NCI-H2081 (cell line): ENCODE measurements at places on chromosomes 5 and 9.

DNA sequence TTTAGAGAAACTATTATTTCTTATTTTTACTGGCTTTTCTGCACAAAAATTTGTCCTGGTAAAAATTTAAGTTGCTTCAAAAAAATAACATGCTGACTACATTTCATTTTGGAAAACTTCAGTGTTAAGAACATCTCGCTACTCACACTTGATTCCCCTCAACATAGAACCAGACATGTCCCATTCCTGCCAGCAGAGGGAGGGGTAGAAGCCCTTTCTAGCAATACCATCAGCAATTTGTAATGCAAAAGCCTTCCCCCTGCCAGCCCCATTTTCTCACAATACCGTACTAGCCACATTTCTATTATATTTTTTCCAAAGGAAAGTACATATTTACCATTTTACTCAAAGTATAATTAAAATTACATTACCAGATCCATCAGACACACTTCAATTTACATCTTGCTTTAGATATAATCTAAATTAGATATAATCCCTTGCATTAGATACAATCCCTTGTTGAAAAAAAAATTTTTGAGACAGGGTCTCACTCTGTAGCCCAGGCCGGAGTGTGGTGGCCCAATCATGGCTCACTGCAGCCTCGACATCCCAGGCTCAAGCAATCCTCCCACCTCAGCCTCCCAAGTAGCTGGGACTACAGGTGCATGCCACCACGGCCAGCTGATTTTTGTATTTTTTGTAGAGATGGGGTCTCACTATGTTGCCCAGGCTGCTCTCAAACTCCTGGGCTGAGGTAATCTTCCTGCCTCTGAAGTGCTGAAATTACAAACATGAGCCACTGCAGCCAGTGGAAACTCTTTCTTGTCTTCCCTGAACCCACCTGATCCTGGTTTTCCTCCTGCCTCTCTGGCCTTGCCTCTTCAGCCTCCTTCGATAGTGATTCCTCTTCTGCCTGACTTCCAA is 39.6 kb upstream of the IDNK start:
- DNase-seq: peak; percentile 15

GRCh38 chr9:72687331-72687730 is 165.9 kb downstream of the TMC1 start:
- DNase-seq: no peak

GRCh38 chr5:3041001-3041400 is 289.5 kb upstream of the IRX2 start:
- no peak for DNase-seq

DNA sequence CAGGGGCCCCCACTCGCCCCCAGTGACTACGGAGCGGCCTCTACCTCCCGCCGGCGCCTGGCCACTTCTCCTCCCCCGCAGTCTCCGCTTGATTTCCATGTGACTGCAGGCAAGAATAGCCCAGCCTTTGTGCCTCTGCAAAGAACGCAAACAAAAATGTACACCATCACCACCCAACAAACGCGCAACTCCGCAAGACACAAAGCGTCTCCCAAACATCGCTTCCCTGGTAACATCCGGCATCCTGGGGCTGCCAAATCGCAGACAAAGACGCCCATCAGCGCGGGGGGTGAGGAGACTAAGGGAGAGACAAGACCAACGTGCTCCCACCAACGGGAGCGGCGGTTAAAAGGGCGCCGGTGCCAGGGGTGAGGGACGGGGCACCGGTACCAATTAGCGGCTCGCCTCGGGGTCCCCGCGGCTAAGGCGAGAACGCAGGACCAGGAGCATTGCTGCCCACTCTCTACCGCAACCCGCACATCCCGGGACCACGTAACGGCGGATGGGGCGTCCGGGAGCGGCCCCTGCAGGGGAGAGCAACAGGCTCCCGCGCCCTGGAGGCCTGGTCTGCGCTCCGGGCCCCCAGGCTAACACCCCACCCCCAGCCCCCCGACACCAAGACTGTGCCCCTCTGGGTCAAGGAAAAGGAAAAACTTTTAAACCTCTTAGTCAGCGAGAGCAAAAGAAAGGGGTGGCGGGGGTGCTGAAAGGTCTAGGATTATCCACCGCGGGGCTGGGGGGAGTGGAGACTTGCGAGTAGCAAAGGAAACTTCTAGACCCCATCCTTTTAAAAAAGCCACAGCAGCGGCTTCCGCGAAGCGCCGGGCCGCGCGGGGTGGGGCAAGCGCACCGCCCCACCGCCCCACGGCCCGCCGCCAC is 885 bp downstream of the MPDZ start:
- DNase-seq: peak; percentile 86

DNA sequence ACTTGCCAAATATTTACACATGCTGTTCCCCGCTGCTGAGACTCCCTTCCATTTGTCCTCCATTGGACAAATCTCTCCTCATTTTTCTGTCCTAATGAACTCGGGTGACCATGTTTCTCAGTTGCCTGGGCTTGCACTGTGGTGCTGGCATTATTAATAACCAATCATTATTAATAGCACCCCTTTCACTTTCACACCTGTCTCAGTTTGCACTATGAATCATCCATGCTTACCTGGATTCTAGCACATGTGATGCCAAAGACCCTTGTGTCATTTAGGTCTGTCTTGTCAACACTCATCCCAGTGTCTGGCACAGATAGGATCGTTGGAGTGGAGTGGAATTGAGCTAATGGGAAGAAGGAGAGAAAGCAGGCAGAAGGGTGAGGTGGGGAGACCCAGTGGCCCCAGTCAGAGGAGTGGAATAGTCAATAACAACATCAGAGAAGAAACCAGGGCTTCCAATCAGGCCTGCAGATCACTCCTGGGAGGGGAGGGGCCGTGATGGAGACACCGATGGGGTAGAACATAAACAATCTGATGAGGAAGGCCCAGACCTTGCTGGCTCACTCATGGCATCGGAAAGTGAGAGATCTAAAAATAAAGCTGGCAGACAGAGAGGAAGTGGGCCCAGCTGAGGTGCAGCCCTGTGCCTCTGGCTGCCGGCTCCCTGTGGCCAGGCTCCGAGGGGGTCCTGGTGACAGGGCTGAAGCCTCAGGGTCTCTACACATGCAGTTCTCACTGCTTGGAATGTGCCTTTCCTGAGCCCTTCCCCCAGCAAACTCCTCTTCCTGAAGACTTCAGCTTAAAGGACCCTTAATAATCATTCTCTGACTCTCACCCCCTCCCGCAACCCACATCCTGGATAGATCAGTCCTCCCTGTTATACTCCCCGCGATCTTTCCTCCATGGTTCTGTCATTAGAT is 33.5 kb upstream of the CRB2 start:
- DNase-seq: no peak

GRCh38 chr9:96177005-96177718 is 124.8 kb downstream of the HSD17B3 start:
- no peak for DNase-seq

DNA sequence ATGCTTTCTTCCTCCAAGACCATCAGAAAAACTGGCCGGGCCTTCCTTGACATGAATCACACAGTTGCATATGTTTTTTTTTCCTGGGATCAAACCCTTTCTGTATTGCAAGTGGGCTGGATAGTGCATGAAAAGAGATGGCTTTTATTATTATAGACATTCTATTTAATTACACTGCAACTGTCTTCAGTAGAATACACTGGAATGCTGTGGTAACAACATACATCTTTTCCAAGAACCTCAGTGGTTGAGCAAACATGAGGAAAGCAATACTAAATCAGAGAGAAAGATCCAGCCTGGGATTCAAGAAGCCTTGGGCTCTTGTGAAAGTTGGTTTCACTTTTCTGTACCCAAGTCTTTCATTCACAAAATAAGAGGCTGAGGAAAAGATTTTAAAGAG is 193.0 kb downstream of the DMAC1 start:
- no peak for DNase-seq

- no peak for DNase-seq
Measured at GRCh38 chr9:98995059-98995671, 51.5 kb downstream of the COL15A1 start.

DNA sequence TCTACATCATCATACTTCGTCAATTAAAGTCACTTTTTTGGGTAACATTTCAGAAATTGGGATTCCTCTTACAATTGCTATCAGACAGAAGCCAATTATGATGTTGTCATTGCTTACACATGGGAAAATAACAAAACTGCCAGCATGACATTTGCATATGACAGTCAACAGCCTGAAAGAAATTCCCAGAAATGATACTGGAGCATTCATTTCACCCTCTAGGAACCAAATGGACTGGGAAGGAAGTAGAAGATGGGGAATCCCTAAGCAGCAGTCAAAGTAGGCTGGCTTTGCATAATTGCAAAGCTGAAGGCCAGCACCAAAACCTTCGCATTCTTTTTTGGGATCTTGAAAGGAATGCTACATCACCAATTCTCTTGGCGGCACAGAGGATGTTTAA is 10.7 kb downstream of the HMGCS1 start:
- no peak for DNase-seq

GRCh38 chr5:137236849-137237507 is 262.1 kb downstream of the SPOCK1 start:
- no peak for DNase-seq

GRCh38 chr9:127683723-127684122 is 23.1 kb upstream of the CFAP157 start:
- DNase-seq: no peak

DNA sequence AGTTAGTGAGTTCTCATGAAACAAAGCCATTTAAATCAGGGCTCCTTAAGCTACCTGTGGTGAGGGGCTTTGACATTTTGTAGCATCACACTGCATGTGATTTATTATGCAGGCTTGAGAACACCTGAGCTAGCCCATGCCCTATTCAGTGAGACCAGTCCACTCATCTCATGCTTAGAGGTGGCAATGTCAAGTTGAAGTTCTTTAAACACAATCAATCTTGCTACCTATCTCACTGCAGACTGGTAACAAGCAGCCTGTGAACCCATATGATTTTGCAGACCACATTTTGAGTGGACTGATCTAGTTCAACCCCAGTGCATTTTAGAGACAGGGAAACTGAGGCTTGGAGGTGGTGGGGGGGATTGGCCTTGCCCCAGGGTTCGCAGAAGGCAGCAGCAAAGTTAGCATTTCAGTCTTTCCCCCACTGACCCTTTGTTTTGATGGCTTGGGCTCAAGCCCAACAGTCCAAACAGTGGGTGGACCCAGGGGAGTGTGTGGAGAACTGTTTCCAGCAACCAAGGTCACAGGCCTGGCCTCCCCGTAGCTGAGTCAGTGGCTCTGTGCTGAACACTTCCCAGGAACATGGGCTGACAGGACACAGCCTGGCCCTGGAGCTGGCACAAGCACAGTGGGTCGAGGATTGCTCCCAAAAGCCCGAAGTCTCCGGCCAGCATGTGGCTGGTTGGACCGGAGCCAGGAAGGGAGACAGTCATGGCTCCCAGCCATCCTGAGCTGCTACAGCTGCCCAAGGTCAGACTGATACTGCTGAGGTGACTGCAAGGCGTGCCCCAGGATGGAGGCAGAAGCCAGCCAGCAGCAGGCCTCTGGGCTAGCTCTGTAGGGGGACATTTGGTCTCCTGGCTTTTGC is 95.3 kb downstream of the RGS3 start:
- DNase-seq: no peak

DNA sequence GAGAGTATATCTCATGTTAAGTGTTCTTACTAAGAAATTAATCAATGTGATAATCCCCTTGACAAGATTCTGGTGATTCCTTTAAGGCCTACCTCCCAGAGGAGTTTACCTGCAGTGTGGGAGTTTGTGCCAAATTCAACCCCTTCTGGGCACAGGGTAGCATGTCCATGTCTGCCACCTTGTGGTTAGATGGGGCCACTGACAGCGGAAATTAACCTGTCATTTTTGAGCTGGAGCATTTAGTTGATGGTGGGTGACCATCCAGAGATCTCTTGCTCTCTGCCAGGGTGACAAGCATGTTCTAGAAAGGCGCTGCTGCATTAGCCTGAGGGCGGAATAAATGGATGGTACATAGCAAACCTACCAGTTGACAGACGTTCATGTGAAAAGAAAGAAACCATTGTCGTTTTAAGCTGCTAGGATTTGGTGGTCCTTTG is 132.2 kb downstream of the FBXO4 start:
- peak; percentile 56 for DNase-seq

- DNase-seq: no peak
Measured at GRCh38 chr5:76813982-76814562, 4.8 kb upstream of the F2RL1 start.

DNA sequence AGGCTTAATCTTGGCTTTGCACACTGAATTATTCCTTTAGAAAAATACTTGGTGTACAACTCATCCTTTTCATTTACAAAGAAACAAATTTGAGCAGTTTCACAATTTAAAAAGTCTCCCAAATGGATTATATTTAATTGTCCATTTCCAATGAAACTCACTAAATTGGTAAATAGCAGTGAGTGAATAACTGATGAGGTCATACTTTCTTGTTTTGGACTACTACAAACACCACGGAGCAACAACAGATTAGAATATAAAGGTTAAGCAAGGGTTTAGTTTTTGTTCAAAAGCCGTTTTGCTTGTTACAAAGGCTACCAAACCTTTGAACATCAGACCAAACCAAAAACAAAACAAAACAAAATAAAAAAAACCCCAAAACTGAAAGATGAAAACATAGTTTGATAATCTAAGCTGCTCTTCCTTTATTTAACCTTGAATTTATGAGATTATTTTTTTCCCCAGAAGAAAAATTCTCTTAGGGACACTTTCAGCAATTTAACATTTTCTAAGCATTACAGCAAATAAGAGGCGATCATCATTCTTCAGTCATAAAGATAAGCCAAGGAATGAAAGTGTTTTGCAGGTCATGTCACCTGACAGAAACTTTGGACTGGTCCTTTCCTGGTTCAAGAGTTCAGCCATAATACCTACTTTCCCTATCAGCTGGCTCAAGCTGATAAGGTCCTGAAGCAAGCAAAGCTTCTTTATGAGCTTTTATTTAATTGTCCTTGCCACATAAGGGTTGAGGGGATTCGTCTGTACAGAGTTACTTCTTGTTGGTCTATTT is 99.7 kb upstream of the CDKN2B start:
- no peak for DNase-seq

DNA sequence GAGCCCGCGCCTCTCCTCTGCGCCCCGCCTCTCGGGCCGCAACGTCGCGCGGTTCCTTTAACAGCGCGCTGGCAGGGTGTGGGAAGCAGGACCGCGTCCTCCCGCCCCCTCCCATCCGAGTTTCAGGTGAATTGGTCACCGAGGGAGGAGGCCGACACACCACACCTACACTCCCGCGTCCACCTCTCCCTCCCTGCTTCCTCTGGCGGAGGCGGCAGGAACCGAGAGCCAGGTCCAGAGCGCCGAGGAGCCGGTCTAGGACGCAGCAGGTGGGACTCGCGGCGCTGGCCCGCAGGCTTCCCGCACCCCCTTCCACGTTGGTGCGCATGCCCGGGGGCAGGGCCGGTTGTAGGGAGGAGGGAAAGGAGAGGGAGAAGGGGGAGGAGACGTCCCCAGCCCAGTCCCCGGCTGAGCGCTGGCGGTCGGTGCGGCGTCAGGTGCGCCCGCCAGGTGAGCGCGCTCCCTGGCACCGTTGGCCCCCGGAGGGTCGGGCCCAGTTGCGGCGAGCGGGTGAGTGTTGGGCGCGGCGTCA is at the start of gene OCLN:
OCLN (plus strand) TSS at position 400 of the 532 bp plus-strand sequence. CDS start 11,455 bp downstream, outside the sequence.
- DNase-seq: peak; percentile 81

DNA sequence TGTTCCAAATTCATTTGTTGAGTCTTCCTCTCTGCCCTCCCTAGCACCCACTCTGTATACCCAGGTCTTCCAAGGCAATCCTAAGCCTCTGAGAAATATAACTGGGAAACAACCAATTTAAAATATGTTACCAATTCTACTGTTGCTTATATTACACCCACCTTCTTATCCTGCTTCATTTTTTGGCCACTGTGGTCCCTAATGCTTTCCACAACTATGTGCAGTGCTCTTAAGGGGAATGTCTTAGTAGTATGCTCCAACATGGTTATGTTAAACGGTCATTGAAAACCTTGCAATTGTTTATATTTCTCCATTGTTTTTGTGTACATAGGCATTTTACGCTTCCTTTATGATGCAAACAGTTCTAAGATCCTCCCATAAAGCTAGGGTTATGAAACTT is 273.1 kb upstream of the HAPLN1 start:
- no peak for DNase-seq

- DNase-seq: no peak
Measured at GRCh38 chr5:78634229-78634628, 14.3 kb downstream of the LHFPL2 start.
